ENCODE measurements at places on chromosomes 7 and 10.

GRCh38 chr10:44893604-44894468, 17.3 kb upstream of the TMEM72 start:
- H3K4me1 ChIP-seq: no peaks in the 10 kb centered on the region
- no peaks in the 10 kb centered on the region for H3K36me3 ChIP-seq
- H3K27ac ChIP-seq: no peak overlapping the region
- H3K4me3 ChIP-seq: no peak overlapping the region

- no peaks in the 10 kb centered on the region for H3K36me3 ChIP-seq
- no peaks in the 10 kb centered on the region for H3K4me1 ChIP-seq
- H3K27me3 ChIP-seq: no peaks in the 10 kb centered on the region
- no peak overlapping the region for H3K27ac ChIP-seq
- DNase-seq: no peak
Measured at GRCh38 chr7:147547252-147547897, 1043.2 kb upstream of the C7orf33 start.

- no peaks in the 10 kb centered on the region for H3K36me3 ChIP-seq
- no peaks in the 10 kb centered on the region for H3K4me1 ChIP-seq
- DNase-seq: no peak
- no peaks in the 10 kb centered on the region for H3K27me3 ChIP-seq
- no peak overlapping the region for H3K4me3 ChIP-seq
Measured at GRCh38 chr10:49527061-49527460, 11.9 kb downstream of the ERCC6 start.

GRCh38 chr7:134643131-134643530, 3.5 kb upstream of the BPGM start:
- no peak for DNase-seq
- no peaks in the 10 kb centered on the region for H3K27me3 ChIP-seq
- peaks cover 25% of the 10 kb centered on the region for H3K4me1 ChIP-seq
- H3K4me3 ChIP-seq: no peak overlapping the region
- no peak overlapping the region for H3K27ac ChIP-seq
- H3K36me3 ChIP-seq: no peaks in the 10 kb centered on the region

- no peak overlapping the region for H3K27ac ChIP-seq
- DNase-seq: no peak
- H3K4me1 ChIP-seq: no peaks in the 10 kb centered on the region
- no peaks in the 10 kb centered on the region for H3K36me3 ChIP-seq
Measured at GRCh38 chr10:117663750-117664149, 121.2 kb downstream of the EMX2 start.

GRCh38 chr10:91785830-91786229, 12.4 kb upstream of the TNKS2 start:
- no peaks in the 10 kb centered on the region for H3K27me3 ChIP-seq
- DNase-seq: no peak
- H3K27ac ChIP-seq: no peak overlapping the region
- no peak overlapping the region for H3K4me3 ChIP-seq

DNA sequence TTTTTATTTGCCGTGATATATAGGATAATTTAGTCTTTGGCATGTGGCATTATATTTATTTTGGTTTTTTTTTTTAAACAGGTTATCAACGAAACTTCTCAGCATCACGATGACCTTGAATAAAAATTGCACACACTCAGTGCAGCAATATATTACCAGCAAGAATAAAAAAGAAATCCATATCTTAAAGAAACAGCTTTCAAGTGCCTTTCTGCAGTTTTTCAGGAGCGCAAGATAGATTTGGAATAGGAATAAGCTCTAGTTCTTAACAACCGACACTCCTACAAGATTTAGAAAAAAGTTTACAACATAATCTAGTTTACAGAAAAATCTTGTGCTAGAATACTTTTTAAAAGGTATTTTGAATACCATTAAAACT, 9.1 kb downstream of the VIM start:
- H3K4me3 ChIP-seq: no peak overlapping the region
- no peaks in the 10 kb centered on the region for H3K36me3 ChIP-seq
- no peaks in the 10 kb centered on the region for H3K27me3 ChIP-seq
- H3K4me1 ChIP-seq: peaks cover 51% of the 10 kb centered on the region
- DNase-seq: no peak
- no peak overlapping the region for H3K27ac ChIP-seq

GRCh38 chr10:114881417-114881816, 56.6 kb upstream of the TRUB1 start:
- H3K27me3 ChIP-seq: no peaks in the 10 kb centered on the region
- H3K27ac ChIP-seq: no peak overlapping the region
- no peaks in the 10 kb centered on the region for H3K36me3 ChIP-seq
- H3K4me3 ChIP-seq: no peak overlapping the region
